ENCODE measurements at places on chromosomes 6 and 20.
A peak's percentile ranks its signal among the peaks of the same experiment; 100 is the strongest.

- no peak for DNase-seq
These were observed 97.7 kb upstream of the BCLAF1 start for GRCh38 chr6:136387316-136387715.

- no peak for DNase-seq
These were observed 41.1 kb upstream of the SLCO4A1 start for GRCh38 chr20:62601172-62601571.

DNA sequence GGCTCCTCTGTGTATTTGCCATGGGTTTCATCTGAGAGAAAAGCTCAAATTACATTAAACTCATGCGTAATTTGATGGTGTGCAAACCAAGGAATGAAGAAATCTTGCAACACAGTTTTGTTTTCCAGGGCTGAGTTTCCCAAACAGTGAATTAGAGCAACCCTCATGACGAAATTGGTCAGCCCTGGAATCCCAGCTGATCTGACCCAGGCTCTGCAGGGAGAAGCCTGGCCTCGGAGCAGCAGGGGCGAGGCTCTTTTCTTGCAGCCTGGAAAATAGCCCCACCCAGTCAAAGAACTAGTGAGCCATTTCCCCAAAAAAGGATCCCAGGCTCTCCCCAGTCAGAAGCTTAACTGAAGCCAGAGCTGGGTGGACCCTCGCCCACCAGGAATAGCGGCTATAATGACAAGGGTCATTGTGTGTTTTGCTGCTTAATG lies 107.3 kb upstream of the SNX9 start:
- DNase-seq, result no peak

- DNase-seq, result peak; percentile 37
These were observed 2.7 kb upstream of the MYT1 start for GRCh38 chr20:64161356-64162238.

GRCh38 chr6:33437666-33438065 lies 16.7 kb upstream of the ZBTB9 start:
- DNase-seq, result no peak

- no peak for DNase-seq
These were observed 92.7 kb upstream of the ASF1A start for GRCh38 chr6:118801257-118801656.
